NCI-H2107 (cell line): ENCODE measurements at places on chromosomes 13 and 19.

DNA sequence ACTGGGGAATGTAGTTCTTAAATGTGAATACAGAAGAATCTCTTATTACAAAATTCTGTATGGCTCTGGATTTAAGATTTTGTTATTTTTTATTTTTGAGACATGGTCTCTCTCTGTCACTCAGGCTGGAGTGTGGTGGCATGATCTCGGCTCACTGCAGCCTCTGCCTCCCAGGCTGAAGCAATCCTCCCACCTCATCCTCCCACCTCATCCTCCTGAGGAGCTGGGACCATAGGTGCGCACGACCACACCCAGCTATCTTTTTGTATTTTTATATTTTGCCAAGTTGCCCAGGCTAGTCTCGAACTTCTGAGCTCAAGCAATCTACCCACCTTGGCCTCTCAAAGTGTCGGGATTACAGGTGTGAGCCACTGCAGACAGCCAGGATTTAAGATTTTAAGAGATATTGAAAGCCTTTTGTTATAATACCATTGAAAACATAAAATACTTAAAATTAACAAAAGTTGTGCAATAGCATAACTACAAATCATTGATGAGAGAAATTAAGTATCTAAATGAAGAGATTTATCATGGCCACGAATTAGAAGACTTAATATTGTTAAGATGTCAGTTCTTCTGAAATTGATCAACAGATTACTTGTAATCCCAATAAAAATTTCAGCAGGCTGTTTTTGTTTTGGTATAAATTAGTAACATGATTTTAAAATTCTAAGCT, 13.4 kb downstream of the CYP2A6 start:
- no peak for DNase-seq

- no peak for DNase-seq
These were observed 209.3 kb downstream of the KCNRG start for GRCh38 chr13:50224534-50224933.

- DNase-seq, result no peak
These were observed 12.9 kb downstream of the CFD start for GRCh38 chr19:872266-872951.

- DNase-seq, result no peak
These were observed 203.6 kb upstream of the NBEA start for GRCh38 chr13:34738254-34738992.

GRCh38 chr13:20825477-20825875, 51.7 kb upstream of the EEF1AKMT1 start:
- DNase-seq, result no peak

- no peak for DNase-seq
These were observed 48.3 kb downstream of the SLC7A1 start for GRCh38 chr13:29547153-29547552.

DNA sequence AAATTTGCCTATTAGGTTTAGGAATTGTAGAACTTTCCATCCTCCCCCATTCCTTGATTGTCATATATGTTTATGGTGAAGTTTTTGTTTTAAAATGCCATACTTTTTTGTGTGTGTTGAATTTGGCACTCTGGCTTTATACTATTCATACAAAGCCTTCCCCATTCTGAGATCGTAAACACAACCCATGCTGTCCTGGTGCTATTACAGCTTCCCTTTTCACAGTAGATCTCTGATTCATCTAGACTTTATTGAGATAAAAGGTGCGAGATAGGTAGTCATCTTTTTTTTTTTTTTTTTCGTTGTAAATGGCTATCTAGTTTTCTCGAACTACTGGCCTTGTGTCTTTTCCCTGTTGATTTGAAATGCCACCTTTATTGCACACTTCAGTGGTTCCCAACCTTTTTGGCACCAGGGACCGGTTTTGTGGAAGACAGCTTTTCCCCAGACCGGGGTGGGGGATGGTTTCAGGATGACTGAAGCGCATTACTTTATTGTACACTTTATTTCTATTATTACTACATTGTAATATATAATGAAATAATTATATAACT, 94.6 kb downstream of the LRCH1 start:
- no peak for DNase-seq

DNA sequence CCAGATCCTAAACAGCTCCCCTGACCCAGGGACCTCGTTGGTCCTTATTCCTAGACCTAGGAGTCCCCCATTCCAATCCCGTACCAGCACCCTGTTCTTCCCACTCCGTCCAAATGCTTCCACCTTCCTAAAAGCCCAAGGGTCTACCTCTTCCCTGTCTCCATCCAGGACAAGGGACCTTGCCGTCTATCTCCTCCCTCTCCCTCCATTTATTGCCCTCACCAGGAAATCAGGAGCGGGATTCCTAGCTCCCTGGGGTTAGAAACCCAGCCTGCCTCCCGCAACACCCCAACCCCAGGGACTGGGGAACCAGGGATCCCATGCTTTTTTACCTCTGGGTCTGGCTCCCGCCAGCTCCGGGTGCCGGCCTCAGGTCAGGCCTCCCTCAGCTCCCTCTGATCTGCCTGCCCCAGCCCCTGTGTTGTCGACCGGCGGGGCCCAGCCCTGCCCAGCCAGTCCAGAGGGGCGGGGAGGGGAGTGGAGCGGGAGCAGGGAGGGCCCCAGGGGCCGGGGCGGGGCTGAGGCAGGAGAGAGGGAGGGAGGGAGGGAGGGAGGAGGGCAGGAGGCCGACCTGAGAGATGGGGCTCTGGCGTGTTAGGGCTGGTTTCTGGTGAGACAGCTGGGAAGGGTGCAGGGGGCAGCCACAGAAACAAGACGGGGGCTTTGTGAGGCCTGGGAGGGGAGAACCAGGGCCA, at the start of gene B3GNT8:
TSS of gene B3GNT8 (minus strand) at position 423 of the 695 bp plus-strand sequence. CDS start 596 bp downstream, outside the sequence.
- peak; percentile 55 for DNase-seq

- DNase-seq, result no peak
These were observed 1591.5 kb downstream of the PCDH9 start for GRCh38 chr13:65638572-65639168.

GRCh38 chr13:26646603-26647002, 89.1 kb downstream of the WASF3 start:
- no peak for DNase-seq

- DNase-seq, result no peak
These were observed 6.4 kb downstream of the MOB3A start for GRCh38 chr19:2089727-2090053.

- no peak for DNase-seq
These were observed 154.7 kb downstream of the USP12 start for GRCh38 chr13:27016875-27017274.

GRCh38 chr13:114134111-114134943, 1.9 kb upstream of the RASA3 start:
- DNase-seq, result no peak

GRCh38 chr13:23497191-23497590, 63.7 kb upstream of the SACS start:
- DNase-seq, result no peak

GRCh38 chr13:59301174-59301567, 862.6 kb downstream of the DIAPH3 start:
- no peak for DNase-seq

DNA sequence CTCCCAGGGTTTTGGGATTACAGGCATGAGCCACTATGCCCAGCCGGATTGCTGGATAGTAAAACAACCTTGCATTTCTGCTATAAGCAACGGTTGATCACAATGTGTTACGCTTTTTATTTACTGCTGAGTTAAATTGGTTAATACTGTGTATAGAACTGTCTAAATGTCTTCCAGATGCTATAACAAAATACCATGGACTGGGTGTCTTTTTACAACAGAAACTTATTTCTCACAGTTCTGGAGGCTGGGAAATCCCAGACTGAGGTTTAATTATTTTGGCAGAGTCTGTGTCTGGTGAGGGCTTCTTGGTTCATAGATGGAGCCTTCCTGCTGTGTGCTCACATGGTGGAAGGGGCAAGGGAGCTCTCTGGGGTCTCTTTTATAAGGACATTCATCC, 65.5 kb downstream of the ING1 start:
- no peak for DNase-seq

GRCh38 chr19:11378319-11379189, 4.1 kb downstream of the SWSAP1 start:
- DNase-seq, result no peak

DNA sequence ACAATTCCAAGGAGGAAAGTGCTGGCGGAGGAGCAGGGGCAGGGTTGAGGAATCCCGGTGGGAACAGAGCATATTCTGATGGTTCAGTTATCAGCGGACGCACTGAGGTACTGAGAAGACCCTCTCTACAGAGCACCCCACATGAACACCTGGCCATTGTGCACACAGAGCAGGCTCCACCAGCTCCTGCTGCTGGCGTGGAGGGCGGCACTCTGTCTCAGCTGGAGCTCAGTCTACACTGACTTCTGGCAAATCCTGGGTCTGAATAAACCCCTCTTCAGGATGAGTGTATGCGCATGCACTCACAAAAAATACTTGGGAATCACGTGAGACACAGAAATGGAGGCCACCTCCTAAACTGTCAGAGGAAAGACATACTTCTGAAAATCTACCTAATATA, 114.4 kb upstream of the IRS2 start:
- no peak for DNase-seq

DNA sequence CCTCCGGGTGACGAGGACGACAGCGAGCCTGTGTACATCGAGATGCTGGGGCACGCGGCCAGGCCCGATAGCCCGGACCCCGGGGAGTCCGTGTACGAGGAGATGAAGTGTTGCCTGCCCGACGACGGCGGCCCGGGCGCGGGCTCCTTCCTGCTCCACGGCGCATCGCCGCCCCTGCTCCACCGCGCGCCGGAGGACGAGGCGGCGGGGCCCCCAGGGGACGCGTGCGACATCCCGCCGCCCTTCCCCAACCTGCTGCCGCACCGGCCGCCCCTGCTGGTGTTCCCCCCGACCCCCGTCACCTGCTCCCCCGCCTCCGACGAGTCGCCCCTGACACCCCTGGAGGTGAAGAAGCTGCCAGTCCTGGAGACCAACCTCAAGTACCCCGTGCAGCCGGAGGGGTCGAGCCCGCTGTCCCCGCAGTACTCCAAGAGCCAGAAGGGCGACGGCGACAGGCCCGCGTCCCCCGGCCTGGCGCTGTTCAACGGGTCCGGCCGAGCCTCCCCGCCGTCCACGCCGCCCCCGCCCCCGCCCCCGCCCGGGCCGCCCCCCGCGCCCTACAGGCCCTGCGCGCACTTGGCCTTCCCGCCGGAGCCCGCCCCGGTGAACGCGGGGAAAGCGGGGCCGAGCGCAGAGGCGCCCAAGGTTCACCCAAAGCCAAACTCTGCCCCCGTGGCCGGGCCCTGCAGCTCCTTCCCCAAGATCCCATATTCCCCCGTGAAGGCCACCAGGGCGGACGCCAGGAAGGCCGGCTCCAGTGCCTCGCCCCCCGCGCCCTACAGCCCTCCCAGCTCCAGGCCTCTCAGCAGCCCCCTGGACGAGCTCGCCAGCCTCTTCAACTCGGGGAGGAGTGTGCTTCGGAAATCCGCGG, 511.3 kb downstream of the MYO16 start:
- DNase-seq, result no peak

DNA sequence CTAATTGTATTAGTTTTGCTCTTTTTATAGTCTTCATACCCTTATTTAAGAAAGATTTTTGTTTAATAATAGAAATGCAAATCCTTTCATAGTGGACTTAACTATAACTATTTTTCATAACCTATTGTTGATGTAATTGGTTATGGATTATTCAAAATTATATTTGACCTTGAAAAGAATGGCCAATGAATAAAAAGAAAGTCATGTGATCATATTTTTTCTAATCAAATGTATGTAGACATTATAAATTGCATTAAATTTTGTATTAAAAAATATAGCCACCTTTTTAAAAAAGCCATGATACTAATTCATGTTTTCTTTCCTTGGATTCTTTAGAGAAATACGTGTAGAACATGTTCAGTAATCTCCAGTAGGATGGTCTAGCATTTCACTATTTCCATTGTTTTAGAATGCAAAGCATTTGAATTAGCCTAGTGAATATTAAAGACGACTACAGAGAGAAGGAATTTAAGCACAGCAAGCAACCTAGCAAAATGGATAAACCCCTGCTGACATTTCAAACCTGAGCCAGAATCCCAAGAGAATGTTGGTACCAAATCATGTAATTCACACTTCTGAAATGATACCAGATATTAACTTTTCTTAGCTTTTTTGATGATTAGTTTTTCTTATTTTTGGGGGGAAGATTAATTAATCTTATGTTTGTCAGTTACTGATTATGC, 1297.4 kb upstream of the MIR17HG start:
- no peak for DNase-seq

DNA sequence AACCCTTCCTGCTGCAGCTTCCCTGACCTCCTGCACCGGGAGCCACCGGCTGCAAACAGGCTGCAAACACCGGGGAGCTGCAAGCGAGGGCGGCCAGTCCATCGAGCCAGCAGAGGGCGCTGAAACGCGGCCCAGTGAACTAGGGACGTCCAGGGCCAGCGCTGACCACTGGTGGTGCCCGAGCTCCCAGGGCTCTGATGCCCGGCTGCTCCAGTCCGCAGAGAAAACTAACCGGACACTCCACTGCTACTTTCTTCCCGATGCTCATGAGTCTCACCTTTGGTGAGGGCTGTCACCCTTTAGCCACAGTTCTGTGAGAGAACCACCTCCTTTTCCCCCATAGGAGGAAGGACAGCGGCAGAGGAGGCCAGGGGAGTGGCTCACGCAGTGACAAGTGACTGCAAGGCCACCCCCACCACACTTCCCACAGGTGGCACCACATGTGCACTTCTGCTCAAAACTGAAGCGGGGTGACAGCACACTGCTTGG, 82.8 kb upstream of the MTIF3 start:
- DNase-seq, result peak; percentile 8

- no peak for DNase-seq
These were observed 566 bp downstream of the MPV17L2 start for GRCh38 chr19:18193388-18194180.

- no peak for DNase-seq
These were observed 46.5 kb upstream of the TFDP1 start for GRCh38 chr13:113537909-113538688.

DNA sequence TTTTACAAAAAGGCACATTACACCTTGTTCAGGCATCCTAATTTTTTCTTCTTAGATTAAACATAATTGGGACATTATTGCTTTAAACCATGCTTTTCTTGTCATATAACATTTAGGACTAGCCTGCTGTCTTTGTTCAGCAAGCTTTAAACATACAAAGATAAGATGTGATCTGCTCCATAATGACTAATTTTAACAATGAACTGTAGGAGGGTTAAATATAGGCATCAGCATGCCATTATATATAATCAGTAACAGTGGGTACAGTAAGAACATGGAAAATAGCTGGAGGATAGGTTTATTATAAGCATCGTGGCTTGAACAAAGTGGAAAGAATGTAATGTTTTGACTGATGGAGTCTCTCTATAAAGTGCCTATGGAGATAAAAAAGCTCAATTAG, 661.7 kb downstream of the SLITRK6 start:
- no peak for DNase-seq

DNA sequence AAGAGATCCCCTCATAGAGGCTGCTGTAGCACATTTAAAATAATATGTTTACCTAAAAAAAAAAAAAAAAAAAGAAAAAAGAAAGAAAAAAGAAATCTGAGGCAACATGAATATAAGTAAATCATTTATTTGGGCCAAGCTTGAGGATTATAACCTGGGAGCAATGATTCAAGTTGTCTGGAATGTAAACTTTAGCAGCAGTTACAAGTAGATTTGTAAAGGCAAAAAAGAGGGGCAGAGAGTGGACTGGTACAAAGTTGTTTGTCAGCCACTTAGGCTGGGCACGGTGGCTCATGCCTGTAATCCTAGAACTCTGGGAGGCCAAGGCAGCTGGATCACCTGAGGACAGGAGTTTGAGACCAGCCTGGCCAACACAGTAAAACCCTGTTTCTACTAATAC, 11.3 kb downstream of the ZNF43 start:
- no peak for DNase-seq

- no peak for DNase-seq
These were observed at the start of gene SIGLEC8 for GRCh38 chr19:51458051-51458645. SIGLEC8 (minus strand) TSS chr19:51458454; CDS start chr19:51458387, 67 bp downstream.
